ENCODE measurements at places on chromosomes 12 and 14. TPM values are rescaled to one million over a fixed set of nuclear protein-coding genes. Genes with fewer than 3 reads are reported as not detected.

C12orf50 gene
- not detected for total RNA-seq

SCNN1A gene
- total RNA-seq: 9.4 TPM

PARPBP gene
- 2.0 TPM for total RNA-seq

PROX2 gene
- total RNA-seq: not detected

LYSET gene
- total RNA-seq: 5.4 TPM

PNP gene
- 16.3 TPM for total RNA-seq

JDP2 gene
- 205 TPM for total RNA-seq

CCDC175 gene
- not detected for total RNA-seq

SYT1 gene
- 1.9 TPM for total RNA-seq

RNF34 gene
- 31.0 TPM for total RNA-seq

TAS2R42 gene
- total RNA-seq: not detected

SIX6 gene
- not detected for total RNA-seq

All from pericardium fibroblast (primary cell).